Fibroblast of pulmonary artery (primary cell): ENCODE measurements at places on chromosomes 6 and 20.

DNA sequence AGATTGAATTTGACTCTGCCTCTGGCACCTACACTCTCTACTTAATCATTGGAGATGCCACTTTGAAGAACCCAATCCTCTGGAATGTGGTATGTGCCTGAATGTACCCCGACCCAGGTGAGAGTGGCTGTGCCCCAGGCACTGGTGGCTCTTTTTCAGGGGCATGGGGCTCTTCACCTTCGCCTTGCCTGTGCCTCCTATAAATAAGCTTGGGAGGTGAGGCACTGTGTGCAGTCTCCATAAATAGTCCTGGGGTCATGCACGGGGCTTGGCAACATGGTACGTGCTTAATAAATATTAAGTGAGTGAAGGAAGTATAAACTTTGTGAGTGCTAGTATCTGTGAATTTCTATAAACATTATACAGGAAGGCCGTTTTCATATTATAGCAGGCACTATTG lies 33.0 kb downstream of the GHRH start:
- DNase-seq: no peak

GRCh38 chr6:18053555-18054445 lies 66.4 kb upstream of the KIF13A start:
- no peak for DNase-seq

GRCh38 chr6:137968455-137968804 lies 101.4 kb downstream of the TNFAIP3 start:
- no peak for DNase-seq

GRCh38 chr6:115540077-115540869 lies 520.4 kb downstream of the FRK start:
- no peak for DNase-seq

DNA sequence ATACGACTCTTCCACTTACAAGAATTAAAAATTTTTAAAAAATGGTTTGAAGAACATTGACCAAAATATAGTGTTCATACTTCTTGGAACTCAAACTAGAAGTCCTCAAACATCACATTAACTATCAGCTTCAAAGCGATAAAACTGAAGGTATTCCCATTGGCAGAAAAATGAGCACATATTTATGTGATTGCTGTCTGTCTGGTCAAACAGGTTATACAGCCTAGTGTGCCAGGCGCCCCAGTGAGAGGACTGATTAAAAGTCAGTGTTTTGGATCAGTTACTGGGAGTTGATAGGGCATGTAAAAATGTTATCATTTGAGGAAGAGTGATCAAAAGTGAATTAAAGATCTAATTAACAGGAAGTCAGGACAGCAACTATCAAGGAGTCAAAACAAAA lies 738.8 kb downstream of the HDGFL1 start:
- no peak for DNase-seq

DNA sequence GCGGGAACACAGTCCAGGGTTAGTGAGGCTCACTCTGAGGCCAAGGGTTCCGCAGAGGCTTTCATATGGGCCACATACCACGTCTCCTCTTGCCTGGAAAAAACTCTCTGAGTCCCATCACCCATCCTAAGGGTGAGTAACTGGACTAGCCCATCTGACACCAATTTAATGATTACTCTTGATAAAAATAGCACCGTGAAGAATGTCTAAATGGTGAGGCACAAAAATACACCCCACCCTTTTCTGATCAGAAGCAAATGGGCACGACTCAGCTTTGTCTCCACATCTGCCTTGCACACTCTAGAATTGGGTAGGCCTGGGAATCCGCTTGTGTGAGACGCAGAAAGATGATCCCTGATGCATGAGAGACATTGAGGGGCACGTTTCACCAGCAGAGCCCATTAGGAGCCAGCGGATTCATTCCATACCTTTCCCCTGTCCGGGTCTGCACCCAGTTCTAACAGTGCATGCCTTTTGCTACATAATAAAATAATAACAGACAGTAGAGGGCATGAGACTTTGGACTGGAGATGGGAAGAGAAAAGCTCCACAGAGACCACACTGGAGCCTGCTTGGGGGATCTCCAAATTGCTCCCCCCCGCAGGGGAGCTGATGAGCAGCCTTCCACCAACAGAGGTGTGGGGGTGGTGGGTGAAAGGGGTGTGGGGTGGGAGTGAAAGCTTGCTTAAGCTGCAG lies 110.0 kb upstream of the KCNK16 start:
- no peak for DNase-seq
